Muscle of arm (tissue), 14 donors: ENCODE measurements at places on chromosomes 2 and 18.

DNA sequence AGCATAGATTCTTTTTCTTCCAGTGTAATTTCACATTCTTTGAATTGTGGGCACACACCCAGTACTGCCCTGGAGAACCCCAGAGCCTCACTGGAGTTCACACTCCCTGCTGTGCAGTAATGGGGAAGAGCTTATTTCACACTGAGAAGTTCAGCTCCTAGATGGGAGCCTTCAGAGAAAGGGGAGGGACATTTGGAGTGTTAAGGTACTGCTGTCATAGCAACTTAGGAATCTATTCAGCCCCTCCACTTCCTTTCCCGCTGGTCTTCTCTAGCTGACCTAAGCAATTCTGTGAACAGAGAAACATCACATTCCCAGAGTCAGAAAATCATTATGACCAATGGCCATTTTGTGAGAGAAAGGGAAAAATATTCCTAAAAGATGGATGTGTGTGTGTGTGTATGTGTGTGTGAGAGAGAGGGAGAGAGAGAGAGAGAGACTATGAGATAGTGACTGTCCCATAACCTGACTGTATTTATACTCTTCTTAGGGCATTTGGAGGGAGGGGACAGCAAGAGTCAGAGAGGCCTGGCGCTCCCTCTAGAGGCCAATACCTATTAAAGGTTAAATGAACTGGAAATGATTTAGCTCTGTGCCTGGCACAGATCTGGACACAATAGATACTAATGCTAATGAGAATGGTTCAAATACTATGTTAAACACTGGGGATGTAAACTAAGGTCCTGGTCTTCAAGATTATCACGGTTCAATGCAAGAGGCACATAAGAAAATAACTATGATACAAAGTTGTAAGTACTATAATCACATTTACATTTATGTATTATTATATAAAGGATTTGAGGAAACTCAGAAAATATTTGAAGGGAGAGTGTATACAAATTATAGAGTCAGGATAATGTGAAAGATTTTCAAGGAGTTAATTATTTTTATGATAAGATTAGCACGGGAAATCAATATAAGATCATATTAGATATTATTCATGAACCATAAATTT is 41.5 kb upstream of the RPE start:
- peak; percentile 32 for DNase-seq

DNA sequence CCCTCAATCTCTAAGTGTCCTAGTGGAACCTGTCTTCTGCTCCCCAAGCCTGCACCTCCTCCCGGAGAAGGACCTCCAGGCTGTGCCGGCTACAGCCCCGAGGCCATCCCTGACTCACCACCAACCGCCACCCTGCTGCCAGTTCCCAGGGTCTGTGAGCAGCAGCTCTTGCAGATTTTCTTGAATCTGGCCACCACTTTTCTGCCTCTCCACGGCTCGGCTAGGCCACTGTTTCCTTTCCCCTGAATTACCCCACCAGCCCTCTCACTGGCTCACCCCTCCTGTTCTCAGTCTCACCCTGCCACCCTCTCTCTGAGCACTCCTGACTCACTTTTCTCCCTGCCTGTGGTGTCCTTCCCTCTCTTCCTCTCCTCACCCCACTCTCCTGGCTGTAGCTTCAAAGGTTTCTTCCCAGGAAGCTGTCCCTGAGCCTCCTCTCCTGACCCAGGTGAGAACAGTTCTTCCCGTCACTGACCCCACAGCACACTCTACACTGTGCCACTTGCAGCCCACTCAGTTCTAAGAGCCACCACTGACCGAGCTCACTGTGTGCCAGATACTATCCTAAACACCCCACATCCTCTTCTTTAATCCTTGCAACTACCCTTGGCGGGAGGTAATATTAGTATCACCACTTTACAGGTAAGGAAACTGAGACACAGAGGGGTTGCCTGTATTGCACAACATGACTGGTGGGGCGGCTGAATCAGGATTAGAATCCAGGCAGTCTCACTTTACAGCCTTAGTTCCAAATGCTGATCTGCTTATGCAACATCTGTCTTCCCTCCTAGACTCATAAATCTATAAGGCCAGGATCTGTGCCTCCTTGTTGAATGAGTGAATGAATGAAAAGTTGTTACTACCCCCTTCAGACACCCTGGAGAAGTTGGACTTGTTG is 111.6 kb downstream of the SMAD7 start:
- no peak for DNase-seq

DNA sequence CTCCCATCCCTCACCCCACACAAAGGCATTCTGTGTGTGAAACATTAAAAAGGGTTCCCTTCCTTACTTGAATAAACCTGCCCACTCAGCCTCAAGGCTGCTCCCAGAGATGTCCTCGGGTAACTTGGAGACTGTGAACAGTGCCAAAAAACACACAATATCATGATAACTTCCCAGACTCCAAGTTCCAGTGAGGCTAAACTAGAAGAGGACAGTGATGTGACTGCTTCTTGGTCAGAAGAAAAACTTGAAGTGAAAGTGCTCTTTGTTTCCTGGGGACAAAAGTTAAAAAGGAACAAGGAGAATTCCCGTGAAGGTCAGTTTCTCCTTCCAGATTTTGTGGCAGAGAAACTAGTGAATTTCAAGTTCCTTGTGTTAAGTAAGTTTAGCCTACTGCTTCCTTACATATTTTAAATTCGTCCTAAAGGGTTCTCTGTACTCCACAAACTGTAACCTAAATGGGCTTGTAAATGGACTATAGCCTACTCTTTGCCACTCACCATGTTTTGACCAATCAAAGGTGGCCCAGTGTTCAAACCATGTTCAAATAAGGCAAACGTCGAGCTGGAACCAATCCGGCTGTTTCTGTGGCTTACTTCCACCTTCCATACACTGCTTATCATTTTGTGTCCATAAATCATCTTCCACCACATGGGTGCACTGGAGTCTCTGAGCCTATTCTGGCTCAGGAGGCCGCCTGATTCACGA is 20.4 kb downstream of the TPRKB start:
- no peak for DNase-seq

DNA sequence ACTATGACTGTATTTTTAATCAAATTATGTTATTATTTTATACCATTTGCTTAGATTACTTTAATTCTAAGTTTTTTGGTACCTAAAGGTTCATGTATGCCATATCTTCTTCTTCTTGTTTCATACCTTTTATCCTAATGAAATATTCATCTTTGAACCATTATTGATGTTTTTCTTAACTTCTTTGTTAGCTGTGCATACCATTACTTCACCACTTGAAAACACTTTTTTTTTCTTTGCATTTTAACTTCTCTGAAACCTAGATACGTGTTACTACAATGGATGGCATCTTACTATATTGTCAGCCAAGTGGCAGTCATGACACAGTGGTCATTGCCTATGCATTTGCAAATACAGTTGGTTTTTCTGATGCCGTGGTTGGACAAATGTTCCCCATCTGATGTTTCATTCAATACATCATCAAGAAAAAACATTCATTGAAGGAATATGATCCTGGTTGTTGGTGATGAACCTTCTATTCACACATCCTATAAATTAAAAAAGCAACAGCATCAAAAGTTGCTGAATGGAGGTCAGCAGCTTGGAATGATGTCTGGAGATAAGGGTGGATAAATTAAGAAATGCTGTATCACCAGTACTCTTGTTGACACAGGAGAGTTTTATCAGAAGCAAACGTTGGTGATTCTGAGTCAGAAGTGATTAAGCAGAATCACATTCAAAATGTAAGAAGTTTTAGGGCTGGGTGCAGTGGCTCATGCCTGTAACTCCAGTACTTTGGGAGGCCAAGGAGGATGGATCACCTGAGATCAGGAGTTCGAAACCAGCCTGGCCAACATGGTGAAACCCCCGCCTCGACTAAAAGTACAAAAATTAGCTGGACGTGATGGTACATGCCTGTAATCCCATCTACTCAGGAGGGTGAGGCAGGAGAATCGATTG is 7.4 kb downstream of the IL36A start:
- DNase-seq: no peak

- no peak for DNase-seq
Observed at GRCh38 chr18:28124131-28125029, 52.5 kb downstream of the CDH2 start.

DNA sequence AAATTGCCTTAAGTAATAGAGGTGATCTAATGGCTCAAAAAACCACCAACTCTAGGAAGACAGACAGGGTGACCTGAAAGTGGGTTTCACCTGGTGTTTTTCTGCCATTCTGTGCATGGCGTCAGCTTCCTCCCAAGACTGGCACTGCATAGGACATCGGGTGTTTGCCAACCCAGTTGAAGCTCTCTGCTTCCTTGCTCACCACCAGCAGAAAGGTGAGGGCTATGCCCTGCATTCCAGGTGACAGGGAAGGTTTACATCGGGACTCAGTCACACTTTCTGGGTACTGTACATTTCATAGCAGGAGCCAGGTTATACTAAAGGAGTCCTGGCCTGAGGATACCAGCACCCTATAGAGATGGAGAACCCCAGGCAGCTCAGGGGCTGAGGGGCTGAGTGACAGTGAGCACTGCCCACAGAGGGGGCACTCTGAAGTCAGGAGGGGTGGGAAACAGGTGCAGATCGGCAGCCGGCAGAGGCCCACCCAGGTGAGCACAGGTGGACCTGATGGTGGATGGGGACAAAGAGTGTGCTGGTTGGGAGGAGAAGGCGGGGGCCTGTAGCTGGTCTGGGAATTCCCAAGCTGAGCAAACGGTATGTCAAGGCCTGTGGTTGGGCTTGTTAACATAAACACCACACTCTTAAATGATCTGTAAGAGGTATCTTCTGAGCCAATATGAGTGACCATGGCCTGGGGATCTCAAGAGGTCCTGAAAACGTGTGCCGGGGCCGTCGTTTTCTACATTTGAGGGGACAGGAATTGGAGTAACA is 18.1 kb downstream of the TPRKB start:
- DNase-seq: no peak

GRCh38 chr2:46812361-46813019 is 103.1 kb downstream of the MCFD2 start:
- DNase-seq: peak; percentile 81

DNA sequence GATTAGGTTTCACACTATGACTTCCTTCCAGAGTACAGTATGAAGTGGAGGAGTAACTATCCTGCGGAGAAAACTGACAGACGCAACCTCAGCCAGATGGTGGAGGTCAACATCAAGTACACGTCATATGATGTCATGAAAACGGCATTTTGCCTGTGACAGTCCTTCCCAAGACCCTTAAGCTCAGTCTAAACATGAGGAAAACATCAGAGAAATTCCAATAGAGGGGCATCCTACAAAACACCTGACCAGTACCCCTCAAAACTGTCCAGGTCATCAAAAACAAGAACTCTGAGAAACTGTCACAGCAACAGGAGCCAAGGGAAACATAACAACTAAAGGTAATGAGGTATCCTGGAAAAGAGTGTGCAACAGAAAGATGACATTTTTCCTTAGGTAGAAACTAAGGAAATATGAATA is 1.7 kb downstream of the RNU4ATAC start:
- DNase-seq: no peak

- DNase-seq: no peak
Observed at GRCh38 chr18:908758-909724, 4.4 kb downstream of the ADCYAP1 start.

- DNase-seq: no peak
Observed at GRCh38 chr2:6915399-6915798, 1.8 kb upstream of the RNF144A start.

- DNase-seq: no peak
Observed at GRCh38 chr18:70058916-70059315, 111.2 kb upstream of the CD226 start.

DNA sequence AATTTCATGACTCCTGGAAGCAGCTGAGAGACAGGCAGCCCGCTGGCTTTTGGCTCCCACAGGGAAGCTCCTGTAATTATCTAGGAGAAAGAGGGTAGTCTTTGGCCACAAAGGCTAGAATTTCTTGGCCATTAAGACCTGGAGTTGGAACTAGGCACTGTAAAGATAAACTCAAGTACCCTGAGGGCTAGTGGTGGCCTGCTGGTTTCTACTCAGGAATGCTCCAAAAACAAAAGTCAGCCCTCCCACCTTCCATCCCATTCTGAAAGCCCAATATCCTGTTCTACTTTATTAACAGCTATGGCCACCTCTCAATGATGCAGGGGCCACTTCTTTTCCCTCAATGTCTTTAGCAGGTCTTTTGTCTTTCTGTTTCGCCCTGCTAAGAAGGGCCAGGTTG is 34.0 kb upstream of the CYP26B1 start:
- no peak for DNase-seq

GRCh38 chr2:151833984-151834383 is 5.8 kb upstream of the ARL5A start:
- no peak for DNase-seq

DNA sequence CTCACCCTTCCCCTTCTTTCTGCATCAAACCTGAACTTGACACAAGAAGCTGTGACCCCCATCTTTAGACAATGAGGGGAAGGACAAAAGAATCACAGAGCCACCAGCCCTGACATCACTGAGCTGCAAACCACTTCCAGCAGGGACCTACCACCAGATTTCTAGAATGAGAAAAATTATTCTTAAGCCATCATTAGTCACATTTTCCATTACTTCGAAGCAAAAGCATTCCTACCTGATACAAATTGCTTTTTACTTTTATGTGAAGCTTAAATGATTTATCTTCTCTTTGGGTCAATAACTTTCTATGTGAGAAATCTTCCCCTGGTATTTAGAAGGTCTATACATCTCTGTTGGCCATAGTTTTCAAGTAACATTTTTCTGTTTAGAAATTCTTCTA is 134.8 kb downstream of the TCF4 start:
- DNase-seq: no peak
